Non-pigmented ciliary epithelial cell (primary cell): ENCODE measurements at places on chromosomes 1 and 21.

DNA sequence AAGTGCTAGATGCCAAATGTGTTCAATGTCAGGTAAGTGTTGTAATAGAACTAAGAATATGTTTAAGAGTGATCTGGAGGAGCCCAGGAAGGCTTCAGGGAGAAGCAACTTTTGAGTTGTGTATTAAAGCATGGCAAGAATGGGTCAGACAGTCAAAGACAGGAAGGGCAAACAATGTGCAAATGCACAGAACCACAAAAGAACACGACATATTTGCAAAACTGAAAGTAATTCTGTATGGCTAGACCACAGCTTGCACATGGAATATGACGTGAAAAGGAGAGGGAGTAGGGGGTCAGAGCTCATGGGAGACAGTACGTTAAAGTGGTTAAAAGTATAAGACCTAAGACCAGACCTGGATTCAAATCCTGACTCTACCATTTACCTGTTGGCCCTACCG is 7.1 kb upstream of the SORT1 start:
- no peak for DNase-seq

- no peak for DNase-seq
Measured at GRCh38 chr1:70497152-70497551, 86.1 kb downstream of the CTH start.

- no peak for DNase-seq
Measured at GRCh38 chr1:184940226-184940625, 34.1 kb downstream of the NIBAN1 start.

GRCh38 chr1:154616659-154617345 is 8.8 kb upstream of the ADAR start:
- no peak for DNase-seq

DNA sequence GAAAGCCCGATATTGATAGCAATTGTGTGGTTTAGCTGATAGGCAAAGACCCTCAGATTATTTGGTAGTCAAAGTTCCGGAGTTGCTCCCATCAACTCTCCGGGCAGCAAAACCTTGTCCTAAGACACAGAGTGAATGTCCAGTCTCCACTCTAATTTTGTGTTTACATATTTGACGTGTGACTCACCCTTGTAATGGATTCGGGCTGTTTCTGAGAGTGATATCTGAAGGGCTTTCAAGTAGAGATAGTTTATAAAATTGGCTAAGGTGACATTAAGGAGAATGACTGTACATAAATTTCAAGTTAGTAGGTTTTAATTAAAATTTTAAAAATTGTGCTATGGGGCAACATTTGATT is 154.2 kb downstream of the CNIH3 start:
- DNase-seq, result peak; percentile 22

DNA sequence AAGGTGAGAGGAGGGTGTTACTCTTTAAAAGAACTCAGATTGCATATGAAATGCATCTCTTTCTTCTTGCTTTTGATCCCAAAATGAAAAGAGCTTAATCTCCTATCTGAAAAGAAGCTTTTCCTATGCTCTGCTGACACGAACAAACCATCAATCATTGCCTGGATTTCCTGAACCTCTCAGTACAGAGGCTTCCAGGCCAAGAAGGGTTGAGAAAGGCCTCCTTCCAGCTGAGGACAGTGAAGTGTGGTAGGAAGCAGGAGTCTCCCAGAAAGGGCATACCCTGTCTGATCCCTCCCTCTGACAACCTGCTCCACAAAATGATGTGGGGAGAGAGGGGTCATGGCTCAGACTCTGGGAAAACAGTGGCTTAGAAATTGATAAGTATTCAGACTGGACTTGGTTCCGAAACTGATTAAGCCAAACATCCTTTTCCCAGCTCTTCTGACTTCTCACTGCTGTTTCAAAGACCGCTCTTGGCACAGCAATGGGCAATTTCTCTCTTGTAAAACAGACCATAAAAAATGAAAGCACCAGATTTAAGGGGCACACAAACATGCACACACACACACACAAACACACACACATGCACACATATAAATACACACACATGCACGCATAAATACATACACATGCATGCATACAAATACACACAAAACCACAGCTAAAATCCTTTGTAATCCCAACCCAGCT is 310.3 kb downstream of the SIPA1L2 start:
- no peak for DNase-seq

DNA sequence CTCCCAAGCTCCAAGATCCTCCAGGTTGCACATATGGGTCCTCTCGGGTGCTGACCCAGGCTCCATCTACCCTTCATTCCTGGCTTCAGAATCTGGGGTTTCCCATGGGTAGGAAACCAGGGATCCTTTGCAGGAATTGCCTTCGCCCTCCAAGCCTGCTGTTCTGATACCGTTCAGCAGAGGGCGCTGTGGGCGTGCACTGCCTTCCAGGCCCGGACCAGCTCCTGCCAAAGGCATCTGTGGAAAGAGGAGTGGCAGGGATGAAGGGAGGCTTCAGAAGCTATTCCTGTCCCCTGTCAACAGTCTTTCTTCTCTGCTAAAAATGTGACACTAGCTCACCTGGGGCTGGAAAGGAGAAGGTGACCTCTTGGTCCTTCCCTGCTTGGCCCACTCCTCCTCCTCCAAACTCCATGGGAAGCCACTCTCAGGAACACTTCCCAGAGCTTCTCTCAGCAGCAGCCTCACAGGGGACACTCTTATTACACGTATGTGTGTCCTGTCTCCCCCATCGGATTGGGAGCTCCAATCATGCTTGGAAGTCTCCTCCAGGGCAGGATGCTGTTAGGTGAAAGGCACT is 71.2 kb downstream of the VWA5B1 start:
- no peak for DNase-seq
